ENCODE measurements at places on chromosomes 5 and 9. TPM values are rescaled to one million over a fixed set of nuclear protein-coding genes. Genes with fewer than 3 reads are reported as not detected.

GRCh38 chr5:61319388-61320146 is 12.5 kb upstream of the ZSWIM6 start:
- no peak for DNase-seq

DNA sequence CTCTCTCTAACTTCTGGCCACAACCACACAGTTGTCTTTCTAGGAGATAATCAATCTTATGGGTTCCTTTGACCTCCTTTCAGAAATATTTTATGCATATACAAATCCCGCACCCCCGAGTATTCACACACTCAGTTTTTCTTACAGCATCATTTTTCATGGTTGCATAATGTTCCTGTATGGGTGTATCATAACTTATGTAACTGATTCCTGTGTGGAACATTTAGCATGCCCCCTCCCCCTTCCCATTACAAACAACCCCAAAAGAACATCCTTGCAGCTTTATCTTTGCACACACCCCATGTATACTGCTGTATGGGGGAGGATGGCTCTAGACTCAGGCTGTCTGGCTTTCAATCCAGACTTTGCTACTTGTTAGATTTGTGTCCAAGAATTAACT is 93.8 kb downstream of the PSD2 start:
- DNase-seq: no peak

- no peak for DNase-seq
Observed at GRCh38 chr9:120740132-120740531, 25.9 kb upstream of the MEGF9 start.

DNA sequence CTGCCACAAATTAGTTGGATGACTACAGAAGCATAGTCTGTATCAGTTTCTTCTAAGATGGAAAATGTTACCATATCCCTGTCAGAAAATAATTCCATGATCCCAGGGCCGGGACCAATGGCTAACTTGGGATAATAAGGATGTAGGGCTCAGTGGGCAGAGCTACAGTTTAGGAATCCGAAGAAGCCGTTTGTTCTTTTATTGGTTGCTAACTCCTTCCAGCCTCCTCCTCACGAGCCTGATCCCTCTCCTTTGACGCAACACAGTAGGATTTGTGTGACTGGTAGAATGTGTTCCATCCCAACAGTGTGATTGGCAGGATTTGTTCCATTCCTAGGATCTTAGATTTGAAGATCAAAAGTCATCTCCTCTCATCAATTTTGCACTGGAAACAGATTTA is 496.9 kb downstream of the AGTPBP1 start:
- DNase-seq: no peak

- no peak for DNase-seq
Observed at GRCh38 chr9:134226221-134226930, 62.0 kb upstream of the RNU6ATAC start.

- DNase-seq: no peak
Observed at GRCh38 chr9:107548298-107549142, 59.0 kb upstream of the KLF4 start.

DNA sequence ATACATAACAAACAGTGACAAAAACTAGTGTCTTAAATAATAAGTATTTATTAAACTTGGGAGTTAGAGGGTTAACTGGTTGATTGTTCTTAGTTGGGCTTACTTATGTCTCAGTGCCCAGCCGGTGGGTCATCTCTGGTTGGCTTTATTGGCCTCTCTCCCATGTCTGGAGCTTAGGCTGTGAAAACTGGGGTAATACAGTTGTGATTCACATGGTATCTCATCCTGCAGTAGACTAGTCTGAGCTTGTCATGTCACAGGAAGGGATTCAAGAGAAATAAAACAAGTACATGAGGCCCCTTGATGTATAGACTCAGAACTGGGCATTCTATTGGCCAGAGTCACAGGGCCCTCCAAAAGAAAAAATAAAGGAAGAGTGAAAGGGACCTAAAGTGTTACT is 466.4 kb upstream of the SMC2 start:
- DNase-seq: no peak

DNA sequence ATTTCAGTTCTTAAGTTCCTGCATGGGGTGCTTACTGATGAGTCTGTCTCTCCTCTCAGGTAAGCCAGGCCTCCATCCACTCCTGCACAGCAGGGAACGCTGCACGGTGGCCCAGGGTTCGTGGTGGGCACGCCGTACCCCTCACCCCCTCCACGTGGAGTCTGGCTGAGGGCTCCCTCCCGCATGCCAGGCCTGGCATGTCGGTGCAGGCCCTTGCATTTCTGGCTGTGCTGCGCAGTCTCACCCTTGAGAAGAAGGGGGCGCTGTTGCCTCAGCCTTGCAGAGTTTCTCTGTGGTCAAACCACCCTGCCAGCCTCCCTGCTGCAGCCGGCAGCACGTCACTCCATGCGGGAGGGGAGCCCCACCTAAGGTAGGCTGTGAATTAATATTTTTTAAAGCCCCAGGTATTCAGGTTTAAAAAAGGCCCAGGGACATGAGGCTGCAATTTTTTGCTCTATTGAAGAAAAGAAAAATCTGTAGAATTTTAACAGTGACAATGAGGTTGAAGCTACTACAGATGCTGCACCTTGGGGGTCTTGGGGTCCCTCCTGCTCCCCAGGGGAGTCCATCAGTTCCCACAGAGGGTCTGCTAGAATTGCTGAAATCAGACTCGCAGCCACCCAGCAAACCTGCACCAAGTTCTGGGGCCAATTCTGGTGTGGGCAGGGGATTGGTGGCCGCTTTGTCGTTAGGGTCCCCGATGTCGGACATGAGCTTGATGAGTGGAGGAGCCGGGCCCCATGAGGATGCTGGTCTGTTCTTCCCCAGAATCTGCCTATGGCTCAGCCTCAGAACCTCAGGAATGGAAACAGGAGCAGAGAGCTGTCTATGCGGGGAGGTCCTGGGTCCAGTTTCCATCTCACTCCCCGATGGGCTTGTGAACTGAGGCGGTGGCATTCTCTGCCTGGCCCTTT is 52.6 kb downstream of the TENT4A start:
- peak; percentile 84 for DNase-seq

- DNase-seq: no peak
Observed at GRCh38 chr5:120684749-120685415, 220.8 kb downstream of the PRR16 start.

The ATP6V1G1 gene
- total RNA-seq: 79.2 TPM

The OR1J2 gene
- total RNA-seq: not detected

The KCNIP1 gene
- total RNA-seq: not detected

The CD74 gene
- 407 TPM for total RNA-seq

The PLCXD3 gene
- not detected for total RNA-seq

The RUSC2 gene
- 1.9 TPM for total RNA-seq
